ENCODE measurements at places on chromosomes 11 and 22.

DNA sequence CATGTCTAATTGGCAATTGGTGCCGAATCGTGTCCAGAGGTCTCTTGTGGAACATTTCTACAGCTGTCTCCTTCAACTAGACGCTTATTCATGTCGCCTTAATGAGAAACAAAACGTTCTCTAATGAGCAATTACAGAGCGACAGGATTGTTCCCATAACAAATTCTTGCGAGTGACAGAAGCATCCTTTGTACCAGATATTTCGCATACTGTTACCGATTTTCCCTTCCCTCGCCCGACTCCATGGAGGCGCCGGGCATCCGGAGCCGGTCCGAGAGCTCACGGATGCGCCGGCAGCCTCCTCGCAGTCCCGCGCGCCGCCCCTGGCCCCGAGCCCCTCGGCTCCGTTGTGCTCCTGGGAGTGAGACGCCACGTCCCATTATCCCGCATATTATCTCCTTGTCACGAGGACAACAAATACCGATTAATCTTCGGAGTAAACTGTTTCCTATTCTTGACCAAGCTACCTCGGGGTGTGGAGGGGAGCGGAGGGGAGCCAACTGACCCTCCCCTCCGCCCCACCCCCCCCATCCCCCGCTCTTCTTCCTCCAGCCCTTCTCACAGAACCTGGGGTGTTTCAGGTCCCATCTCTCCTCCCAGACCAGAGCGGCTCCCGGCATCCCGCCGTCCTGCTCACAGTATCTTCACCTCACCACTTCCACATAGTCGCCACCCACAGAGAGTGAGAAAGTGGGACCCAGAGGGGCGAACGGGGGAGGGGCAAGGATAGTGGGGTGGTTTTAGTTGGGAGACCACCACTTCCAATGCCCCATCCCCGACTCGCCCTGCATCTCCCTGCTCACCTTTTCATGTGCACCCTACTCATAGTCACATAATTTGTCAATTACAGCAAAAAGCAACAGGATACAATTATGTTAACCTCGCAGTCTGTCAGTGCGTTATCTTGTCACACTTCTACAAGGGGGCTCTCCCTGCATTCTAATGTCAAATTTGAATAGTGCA, 11.4 kb downstream of the PAX6 start:
- DNase-seq = no peak

- peak; percentile 19 for DNase-seq
Measured at GRCh38 chr11:125435461-125436238, 60.4 kb downstream of the FEZ1 start.

GRCh38 chr11:78806214-78807004, 231.7 kb upstream of the NARS2 start:
- no peak for DNase-seq

DNA sequence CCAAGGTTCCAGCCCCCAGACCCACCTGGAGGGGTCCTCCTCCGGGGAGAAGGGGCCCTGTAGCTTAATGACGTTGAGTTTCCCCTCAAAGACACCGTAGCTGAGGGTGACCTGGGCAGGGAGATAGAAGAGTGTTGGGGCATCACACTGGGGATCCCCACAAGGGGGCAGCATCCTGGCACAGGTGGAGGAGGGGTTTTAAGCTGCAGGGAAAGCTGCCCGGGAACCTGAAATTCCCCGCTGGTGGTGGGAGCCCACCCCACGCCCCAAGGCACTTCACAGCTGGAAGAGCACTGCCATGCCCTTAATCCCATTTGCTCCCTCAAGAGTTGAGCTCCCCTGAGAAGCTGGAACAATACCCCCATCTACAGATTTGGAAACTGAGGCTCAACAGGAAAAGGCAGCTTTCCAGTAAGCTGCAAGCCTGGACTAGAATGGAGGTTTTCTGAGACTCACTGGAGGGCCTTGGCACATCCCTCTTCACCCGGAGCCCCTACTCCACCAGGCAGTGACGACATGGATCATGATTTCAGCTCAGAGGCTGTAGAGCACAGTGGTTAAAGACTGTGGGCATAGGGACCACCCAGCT, 13.7 kb downstream of the MFNG start:
- DNase-seq = peak; percentile 28

DNA sequence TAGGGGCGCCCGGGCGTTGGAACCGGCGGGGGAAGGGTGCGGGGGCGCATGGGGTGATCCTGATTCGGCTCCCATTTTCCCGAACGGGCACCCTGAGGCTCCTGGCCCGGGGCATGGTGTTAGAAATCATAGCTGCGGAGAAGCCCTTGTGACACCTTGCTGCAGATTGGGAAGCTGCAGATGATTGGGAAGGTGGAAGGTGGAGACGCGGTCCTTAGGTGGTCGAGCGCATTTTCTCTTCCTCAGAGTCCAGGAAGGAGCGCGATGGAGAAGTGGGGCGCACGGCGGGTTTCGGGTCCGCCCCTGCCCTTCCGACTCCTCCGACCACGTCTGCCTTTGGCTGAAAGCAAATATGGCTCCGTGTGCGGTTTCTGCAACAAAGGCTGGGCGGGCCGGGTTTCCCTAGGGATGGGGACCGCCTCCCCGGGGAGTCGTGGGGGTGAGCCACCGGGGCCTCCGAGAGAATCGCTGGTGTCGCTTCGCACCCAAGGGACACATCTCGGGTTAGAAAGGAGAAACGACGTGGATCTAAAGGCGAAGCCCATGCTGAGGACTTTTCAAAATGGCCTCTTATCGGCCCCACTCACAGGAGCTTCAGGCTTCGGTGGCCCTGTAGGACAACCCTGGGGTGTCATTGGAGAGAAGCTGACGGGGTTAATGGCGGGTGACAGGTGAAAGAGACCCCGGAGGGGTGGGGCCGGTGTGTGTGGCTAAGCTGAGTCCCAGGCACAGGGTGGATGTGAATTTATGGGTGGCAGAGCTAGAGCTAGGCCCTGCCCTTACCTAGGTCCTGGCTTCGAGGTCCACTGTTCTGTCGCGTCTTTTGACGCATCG, 707 bp upstream of the FTH1 start:
- no peak for DNase-seq

- no peak for DNase-seq
Measured at GRCh38 chr22:45805413-45805812, 133.8 kb downstream of the ATXN10 start.

DNA sequence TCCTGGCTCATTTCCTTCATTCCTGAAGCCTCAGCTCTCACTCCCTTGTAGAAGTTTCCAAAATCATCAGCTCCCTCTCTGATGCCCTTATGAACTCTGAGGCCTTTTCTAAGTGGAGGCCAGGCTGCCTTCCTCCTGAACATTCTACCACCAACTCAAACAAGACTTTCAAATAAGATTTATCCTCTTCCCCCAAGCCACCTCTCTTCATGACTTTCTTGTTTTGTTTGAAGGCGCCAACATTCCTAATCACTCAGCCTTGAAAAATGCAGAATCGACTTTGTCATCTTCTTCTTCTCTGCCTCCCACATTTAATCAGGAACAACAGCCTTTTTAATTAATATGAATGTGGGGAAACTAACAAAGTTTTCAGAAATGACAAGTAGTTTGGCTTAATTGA, 927.9 kb downstream of the OPCML start:
- DNase-seq = peak; percentile 63

Data from IMR-90 (cell line).